ENCODE measurements at places on chromosomes 16 and 17. TPM values are rescaled to one million over a fixed set of nuclear protein-coding genes. Genes with fewer than 3 reads are reported as not detected.
A peak's percentile ranks its signal among the peaks of the same experiment; 100 is the strongest.

- DNase-seq = no peak
Measured at GRCh38 chr16:46982335-46982734, 8.9 kb upstream of the DNAJA2 start.

- DNase-seq = no peak
Measured at GRCh38 chr17:70865993-70866804, 696.9 kb downstream of the KCNJ2 start.

GRCh38 chr16:57637424-57637823 lies 9.0 kb downstream of the ADGRG1 start:
- no peak for DNase-seq

GRCh38 chr16:90084215-90084950 lies 7.3 kb upstream of the PRDM7 start:
- DNase-seq = no peak

- no peak for DNase-seq
Measured at GRCh38 chr17:40021451-40021971, 6.3 kb downstream of the CSF3 start.

DNA sequence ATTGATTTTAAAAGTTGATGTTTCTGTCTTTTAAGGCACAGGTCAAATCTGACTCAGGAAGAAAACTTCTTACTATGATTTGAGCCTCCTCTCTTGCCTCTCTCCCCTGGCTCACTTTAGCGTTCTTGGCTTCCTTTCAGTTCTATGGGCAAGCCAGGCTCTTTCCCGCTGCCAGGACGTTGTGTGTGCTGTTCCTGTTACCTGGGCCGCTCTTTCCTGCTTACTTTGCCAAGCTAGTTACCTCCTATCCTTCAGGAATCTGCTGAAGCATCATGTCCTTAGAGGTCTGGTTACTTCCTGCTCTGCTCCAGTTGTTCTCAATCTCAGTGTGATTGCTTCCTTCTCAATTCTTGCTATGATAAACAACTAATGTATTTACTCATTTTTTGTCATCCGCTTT lies 1108.5 kb upstream of the EEF2KMT start:
- DNase-seq = no peak

DNA sequence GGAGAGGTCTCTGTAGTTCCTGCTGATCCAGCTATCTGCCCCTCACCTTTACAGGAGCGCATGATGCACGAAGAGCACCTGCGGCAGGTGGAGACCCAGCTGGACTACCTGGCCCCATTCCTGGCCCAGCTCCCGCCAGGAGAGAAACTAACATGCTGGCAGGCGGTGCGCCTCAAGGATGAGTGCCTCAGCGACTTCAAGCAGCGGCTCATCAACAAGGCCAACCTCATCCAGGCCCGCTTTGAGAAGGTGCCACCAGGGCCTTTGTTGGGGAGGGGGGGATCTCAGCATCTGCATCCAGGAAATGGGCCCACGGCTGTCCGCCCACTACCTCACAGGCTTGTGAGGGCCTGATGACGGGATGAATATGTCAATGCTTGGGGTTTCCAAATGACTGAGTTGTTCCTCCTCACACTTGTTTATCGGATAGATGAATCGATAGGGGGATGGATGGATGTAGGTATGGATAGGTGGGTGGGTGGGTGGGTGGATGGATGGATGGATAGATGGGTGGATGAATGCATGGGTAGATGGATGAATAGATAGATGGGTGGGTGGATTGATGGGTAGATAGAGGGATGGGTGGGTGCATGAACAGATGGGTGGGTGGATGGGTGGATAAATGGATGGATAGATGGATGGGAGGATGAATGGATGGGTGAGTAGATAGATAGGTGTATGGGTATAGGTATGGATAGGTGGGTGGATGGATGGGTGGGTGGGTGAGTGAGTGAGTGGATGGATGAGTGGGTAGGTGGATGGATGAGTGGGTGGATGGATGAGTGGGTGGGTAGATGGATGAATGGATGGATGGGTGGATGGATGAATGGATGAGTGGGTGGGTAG lies 7.0 kb upstream of the KATNB1 start:
- DNase-seq = no peak

GRCh38 chr17:50265690-50266315 lies 8.5 kb upstream of the TMEM92 start:
- no peak for DNase-seq

- no peak for DNase-seq
Measured at GRCh38 chr17:70896843-70897242, 727.5 kb downstream of the KCNJ2 start.

GRCh38 chr16:85785927-85786326 lies 13.4 kb downstream of the EMC8 start:
- no peak for DNase-seq

DNA sequence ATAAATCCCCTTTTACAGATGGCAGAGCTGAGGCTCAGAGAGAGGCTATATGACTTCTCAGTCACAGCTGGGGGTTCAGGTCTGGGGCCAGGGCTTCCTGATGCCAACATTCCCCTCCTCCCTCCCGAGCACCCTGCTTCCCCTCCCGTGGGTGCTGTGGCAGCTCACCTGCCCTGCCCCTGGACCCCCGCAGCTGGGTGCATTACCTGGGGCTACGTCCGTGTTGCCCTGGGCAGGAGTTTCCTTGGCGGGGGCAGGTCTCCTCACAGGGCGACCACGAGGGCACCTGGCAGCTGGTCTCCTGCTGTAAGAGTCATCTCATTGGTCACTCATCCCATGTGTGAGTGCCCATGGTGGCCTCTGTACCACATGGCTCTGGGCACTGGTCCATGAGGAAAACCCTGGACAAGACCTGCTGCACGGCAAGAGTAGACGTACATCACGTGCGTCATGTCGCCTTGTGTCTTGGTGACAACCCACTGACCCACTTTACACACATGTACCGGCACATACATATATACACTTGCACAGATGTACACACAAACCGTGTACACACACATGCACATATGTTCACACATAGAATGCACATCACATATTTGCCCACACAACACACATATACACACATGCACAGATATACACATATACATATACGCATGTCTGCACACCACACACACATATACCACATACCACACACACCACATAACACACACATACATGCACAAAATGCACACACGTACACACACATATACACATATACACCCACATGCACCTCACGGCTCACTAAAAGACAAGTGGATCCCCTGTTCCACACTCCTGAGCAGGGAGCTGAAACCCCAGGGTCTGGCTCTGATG lies 134.0 kb downstream of the FOXL1 start:
- DNase-seq = no peak

DNA sequence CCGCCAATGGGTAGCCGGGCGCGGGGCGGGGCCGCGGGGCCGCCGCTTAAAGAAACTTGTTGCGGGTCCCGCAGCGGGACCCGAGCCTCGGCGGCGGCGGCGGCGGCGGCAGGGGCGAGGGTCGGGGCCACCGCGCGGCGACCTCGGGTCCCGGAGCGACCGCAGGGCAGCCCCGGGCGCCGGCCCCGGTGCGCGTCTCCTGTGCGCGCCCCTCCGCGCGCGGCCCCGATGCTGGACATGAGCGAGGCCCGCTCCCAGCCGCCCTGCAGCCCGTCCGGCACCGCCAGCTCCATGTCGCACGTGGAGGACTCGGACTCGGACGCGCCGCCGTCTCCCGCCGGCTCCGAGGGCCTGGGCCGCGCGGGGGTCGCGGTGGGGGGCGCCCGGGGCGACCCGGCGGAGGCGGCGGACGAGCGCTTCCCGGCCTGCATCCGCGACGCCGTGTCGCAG lies at the start of gene SOX8:
Gene SOX8, plus strand, starts transcription at position 76 of the 450 bp plus-strand sequence. Its CDS starts 153 bp downstream, at position 229.
- no peak for DNase-seq

- DNase-seq = no peak
Measured at GRCh38 chr16:50568187-50568815, 20.1 kb downstream of the NKD1 start.

DNA sequence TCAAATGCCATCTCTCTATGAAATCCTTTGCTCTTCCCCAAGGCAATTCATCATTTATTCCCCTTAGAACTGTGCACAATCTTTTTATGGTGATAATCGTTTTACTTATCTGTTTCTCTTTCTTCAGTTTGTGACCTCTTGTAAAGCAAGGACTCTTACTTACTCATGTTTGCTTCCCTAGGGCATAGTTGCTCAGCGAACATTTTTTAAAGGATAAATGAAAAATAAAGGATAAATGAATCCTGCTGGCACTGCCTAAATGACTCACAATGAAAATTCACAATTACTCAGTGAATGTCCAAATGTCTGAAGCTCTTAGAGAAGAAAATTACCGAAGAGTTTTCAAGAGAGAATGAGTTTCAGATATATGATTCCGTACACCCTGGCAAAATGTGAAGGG lies 671.7 kb downstream of the CDH11 start:
- no peak for DNase-seq

DNA sequence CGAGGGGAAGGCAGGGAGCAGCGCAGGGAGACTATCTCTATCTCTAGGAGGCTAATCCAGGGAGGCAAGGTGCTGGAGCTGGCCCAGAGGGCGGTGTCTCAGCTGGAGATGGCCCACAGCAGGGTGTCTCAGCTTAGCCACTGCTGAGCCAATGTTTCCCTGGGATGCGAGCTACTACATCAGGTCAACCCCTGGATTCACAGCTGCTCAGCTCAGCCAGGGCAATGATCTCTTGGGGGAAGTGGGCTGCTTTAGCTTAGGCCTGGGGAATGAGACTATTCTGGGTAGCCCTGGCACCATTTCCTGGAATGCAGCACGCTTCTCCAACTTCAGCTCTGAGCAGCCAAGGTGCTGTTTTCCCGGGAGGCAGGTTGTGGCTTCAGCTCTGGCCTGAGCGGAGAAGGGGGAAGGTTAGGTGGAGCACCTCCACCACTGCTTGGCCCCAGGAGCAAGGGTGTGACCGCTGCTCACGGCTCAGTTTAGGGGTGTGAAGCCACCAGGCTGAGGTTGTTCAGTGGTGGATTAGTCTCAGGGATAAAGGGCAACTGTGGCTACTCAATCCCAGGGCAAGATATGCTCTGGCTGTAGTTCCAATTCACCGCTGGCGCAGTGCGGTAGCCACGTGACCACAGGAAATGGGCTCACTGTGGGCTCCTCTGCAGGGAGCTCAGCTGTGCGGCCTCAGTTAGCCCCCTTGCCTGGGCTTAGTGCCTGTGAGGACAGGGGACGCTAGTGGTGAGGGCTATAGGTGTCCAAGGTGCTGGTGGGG lies 5.2 kb upstream of the PRSS21 start:
- no peak for DNase-seq

DNA sequence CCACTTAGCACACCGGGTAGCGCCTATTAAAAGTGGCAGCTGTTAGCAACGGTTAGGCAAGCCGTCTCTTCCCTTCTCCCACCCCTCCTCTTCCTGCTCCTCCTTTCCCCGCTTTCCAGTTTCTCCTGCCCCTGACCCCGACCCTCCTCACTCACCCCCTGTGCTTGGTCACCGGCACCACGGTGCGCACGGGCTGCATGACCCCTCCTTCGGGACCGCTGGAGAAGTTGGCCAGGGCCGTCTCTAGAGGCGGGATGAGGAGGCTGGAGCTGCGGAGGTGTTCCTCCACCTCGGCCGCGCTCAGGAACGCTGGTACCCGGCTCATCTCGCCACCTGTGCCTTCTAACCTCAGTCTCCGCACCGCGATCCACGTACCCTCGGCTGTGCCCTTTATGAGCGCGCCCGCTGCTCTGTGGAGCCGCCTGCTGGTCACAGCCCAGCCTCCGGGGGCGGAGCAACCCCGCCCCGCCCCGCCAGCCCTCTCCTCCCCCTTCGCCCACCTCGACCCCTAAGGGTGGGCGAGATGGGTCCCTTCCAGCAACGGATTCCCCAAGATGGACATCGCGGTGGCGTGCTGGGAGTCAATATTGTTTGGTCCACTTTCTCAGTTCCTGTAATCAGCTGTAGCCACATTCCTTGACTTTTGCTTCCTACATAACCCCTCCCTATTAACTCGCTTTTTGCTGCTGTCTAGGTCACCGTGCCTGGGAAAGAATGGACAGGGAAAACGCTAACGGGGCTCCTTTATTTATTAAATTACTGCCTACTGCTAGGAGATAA lies at the start of gene CRYM:
Gene CRYM, minus strand, starts transcription at position 364 of the 780 bp plus-strand sequence. Its CDS starts 39 bp downstream, at position 325.
- no peak for DNase-seq

- peak; percentile 13 for DNase-seq
Measured at GRCh38 chr17:61805399-61805798, 57.9 kb downstream of the BRIP1 start.

- no peak for DNase-seq
Measured at GRCh38 chr17:54906683-54907082, 6.0 kb downstream of the TOM1L1 start.

- peak; percentile 86 for DNase-seq
Measured at GRCh38 chr17:18158022-18158600, 25.5 kb upstream of the ALKBH5 start.

DNA sequence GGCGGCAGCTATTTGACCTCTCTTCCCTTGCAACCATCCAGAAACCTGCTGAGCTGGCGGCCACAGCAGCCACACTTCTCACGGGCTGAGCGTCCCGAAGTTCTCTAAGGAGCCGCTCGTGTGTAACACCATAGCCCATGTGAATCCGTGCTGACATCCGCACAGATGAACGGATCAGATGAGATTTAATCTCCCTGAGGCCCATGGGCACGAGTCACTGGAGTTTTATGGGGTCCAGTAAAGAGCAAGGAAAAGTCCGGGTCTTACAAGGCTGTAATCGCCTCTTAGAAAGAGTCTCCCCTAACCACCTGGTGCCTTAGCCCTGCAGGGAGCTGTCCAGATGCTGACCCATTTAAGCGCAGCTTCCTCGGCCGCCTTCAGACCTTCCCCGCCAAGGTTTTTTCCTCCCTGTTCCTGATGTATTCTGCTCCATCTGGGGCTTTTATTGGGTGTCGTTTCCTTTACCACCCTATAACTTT lies 5.5 kb upstream of the CACNG5 start:
- DNase-seq = no peak

The CD300LG gene
- not detected for total RNA-seq

The SRCAP gene
- total RNA-seq = 59.6 TPM

The EPN3 gene
- 17.8 TPM for total RNA-seq

The ATP1B2 gene
- total RNA-seq = not detected

The PMFBP1 gene
- total RNA-seq = 5.6 TPM

The LITAFD gene
- not detected for total RNA-seq

The CLDN7 gene
- 286 TPM for total RNA-seq

The IL21R gene
- 1.2 TPM for total RNA-seq

The SPATA32 gene
- 0.15 TPM for total RNA-seq

The BRIP1 gene
- total RNA-seq = 22.2 TPM

The VASN gene
- total RNA-seq = 6.3 TPM

The PRDM7 gene
- 0.07 TPM for total RNA-seq

The WNK4 gene
- 4.5 TPM for total RNA-seq

The USP10 gene
- total RNA-seq = 175 TPM

All from HCT116 (cell line).